ENCODE measurements at places on chromosomes 12 and 14.

GRCh38 chr12:21599143-21599999 is 5.3 kb downstream of the GYS2 start:
- DNase-seq = no peak

- no peak for DNase-seq
These were observed 52.9 kb downstream of the SUSD6 start for GRCh38 chr14:69664265-69664664.

DNA sequence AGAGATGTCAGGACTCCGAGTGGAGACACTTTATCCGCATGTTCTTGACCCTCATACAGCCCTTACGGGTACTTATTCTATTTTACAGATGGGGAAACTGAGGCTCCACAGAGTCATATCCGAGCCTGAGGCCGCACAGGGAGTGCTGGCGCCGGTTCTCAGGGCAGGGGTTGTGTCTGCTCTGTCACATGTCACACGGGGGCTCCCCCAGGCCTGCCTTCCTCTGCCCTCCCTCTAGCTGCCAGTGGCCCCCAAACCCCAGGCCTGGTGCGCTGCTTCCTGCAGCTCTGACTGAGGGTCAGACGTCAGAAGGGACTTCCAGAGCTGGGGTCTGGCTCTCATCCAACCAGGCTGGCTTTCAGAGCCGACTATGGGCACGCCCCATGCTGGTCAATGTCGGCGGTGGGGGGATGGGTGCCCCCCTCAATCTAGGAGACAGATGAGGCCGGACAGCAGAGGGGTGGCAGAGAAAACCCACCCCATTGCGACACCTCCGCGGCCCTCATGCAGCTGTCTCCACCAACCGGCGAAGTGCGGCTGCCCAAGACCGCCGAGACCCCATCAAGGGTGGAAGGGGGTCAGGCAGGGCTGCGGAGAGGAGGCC is 811 bp upstream of the INF2 start:
- no peak for DNase-seq

DNA sequence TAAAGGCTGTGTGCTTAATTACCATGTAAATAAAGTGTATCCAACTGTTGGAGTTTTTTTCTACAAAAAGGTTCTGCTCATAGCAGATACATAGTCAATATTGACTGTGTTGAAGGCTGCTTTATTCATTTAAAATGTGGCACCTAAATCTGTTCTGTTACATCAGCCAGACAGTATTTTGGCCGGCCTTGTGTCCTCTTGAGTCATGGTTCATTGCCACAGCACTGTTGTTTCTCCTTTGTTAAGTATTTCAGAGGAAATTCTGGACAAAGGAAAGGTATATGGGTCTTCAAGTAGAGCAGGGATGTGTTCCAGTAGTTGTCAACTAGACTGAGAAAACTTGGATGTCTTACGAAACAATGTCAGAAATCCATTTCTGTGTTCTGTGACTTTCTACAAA is 95.5 kb downstream of the SLC38A6 start:
- DNase-seq = no peak

DNA sequence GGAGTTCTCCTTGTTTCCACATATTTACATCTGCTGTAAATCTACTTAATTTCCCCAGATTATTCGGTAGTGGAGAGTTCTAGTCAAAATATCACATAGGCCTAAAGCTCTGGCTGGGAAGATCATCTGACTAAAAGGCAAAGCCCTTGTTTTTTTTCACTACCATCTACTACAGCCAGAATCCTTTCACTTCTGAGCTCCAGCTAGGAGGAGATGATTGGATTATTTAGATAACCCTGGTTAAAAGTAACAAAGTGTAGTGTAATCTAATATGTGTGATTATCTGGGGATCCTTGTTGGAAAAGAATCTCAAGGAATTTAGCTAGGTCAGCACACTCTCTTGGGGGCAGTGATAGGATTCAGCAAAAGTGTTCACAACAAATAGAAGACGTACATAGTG is 125.4 kb downstream of the DYRK2 start:
- no peak for DNase-seq

GRCh38 chr14:36317650-36318049 is 2.8 kb downstream of the MBIP start:
- no peak for DNase-seq

DNA sequence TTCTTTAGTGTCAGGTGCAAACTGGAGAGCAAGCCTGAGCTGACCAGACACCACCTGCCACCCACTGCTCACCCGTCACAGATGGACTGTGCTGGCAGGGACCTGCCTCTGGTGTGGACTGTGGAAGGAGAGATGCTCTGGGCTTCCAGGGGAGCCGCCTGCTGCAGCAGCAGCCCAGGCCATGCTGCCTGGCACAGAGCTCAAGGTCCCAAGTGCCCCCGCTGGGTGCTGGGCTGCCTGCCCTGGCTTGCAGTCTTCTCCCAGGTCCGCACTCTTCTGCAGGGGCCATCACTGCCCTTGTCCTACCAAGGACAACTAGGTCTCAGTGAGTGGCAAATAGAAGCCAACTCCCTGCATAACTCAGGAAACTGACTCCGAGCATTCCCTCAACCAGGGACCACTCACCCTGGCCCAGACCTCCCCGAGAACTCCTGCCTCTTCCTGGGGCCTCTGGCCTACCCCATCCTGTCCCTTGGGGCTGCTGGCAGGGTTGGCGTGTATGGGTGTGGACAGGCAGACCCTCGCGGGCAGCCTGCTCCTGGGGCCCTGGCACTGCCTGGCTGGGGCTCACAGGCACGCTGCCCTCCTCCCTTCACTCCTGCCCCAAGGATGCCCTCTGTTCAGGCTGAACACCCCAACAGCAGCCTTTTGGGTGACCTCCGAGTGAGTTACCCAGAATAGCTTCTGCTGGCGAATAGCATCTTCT is 9.3 kb downstream of the AMN start:
- no peak for DNase-seq

DNA sequence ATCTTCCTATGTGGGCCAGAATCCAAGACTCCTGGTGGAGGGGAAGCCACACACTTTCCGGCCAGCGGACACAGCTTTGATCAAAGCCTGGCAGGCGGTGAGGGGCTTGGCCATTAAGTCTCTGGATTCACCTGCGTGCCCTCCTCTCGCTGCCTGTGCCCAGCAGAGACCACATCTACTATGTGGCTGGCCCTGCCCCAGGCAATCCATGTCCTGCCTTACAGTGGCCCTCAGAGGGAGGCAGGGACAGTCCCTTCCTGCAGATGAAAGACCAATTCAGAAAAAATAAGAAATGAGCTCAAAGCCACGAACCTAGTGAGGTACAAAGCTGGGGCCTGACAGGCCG is 82.7 kb upstream of the GPR68 start:
- no peak for DNase-seq

- no peak for DNase-seq
These were observed 67.7 kb upstream of the HIF1A start for GRCh38 chr14:61627612-61628011.

DNA sequence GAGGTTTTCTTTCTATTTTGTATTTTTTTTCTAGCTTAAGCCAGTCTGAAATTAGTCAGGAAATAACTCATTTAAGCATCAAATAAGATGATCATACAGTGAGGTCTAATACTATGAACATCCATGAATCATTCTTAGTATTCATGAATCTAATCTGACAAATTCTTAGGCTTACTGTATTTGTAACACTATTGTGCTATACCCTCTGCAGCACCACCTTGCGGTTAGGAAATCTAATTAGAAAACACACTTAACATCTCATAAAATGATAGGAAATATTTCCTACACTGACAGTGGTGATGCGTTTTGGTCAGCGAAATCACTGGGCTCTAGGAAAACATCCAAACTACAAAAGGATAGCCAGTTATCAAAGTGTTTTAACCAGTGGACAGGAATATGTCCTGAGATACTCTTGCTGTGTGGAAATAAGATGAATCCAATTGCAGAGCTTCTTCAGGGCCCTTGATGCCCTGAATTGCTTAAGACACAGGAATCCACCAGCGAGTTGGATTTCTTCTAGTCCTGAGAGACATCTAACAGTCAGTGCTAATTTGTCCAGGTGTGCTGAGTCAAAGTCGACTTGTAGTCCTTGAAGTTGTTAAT is 109.3 kb upstream of the MYF6 start:
- DNase-seq = no peak

DNA sequence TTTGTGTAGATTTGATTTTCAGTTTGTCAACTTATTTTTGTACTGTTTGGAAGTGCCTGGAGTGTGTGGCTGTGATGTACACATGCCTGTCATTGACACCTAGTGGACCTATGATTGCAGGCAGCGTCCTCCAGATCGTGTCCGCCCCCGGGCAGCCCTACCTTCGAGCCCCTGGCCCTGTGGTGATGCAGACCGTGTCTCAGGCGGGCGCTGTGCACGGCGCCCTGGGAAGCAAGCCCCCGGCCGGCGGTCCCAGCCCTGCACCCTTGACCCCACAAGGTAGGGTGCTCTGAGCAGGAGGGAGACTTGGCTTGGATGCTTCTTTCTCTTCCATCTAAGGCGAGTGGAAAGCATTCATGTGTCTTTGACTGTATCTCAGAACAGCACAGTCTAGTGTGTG is 75.8 kb downstream of the EP400 start:
- DNase-seq = no peak

GRCh38 chr12:79624378-79624777 is 66.4 kb downstream of the PAWR start:
- DNase-seq = no peak

DNA sequence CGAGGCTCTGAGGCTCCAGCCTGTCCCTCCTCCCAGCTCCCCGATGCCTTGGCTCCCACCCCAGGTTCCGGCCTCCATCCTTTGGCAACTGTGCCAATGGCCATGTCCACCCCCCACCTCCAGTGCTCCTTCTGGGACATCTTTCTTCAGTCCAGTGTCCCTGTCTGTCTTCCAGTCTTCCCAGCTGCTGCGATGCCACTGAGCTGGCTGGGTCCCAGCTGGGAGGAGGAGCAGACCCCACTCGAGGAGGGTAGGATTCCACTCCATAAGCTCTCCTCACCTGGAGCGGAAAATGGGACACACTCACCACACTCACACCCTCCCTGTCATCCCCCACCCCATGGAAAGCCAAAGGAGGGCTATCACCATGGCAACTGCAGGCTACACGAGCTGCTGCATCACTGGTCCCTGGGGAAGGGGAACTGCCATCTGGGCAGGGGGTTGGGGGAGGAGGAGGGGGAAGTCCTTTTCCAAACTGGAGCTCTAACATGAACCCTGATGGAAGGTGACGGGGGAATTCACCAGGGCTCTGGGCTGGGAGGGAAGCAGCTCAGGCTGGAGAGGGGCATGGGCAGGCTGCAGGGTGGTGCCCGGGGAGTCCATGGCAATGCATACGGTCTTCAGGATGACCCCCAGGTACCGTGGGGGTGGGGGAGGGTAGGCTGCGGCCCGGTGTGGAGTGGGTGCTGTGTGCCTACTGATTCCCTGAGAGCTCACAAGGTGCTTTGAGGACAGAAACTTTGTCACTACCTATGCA is 94.3 kb downstream of the LRRC74A start:
- no peak for DNase-seq

GRCh38 chr12:125835852-125836251 is 770.6 kb downstream of the AACS start:
- DNase-seq = no peak

DNA sequence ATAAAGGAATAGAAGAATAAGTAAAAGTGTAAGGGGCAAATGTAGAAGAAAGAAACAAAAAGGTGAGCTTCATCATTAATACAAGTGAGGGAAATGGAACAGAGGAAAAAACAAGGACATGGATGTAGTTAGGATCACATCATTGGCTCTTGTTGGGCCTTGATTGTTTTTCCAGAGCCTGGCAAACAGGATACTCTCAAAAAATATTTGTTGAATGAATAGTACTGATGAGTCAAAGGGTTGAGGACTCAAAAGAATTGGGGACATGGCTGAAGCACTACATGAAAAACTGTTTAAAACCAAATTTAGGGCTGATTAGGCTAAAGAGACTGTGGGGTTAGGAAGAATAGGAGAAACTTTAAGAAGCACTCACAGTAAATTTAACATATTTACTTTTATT is 11.4 kb upstream of the SRP54 start:
- DNase-seq = no peak

DNA sequence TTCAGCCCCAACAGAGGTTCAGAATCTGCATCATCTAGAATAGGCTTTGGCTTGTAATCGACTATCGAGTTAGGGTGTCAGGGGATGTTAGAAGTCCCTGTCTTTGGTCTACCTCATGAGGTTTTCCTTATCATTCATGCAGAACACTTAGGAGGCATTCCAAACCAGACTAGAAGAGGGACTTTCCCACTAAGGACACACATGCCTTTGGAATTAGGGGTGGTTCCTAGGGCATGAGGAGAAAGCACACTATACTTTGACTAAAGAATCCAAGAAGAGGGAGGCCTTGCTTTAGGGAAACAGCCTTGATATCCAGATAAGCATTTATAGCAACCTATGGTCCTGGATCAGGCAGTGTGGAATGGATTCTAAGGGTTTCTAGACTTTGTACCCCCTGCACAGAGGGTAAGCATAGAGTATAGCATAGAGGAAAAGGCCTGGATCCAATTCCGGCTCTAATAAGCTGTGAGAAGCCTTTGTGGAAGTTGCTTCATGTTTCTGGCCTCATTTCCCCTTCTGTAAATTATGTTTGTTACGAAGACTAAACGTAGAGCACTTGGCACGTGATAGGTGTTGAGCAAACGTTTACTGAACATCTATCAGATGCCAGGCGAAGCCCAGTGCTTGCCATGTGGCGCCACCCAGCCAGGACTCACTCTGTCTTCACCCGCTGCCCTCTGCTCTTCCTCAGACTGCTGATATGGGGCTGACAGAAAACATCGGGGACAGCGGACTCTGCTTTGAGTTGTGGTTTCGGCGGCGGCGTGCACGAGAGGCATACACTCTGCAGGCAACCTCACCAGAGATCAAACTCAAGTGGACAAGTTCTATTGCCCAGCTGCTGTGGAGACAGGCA is 13.2 kb downstream of the ZNF219 start:
- no peak for DNase-seq

GRCh38 chr12:15688838-15689625 is 100.2 kb downstream of the EPS8 start:
- no peak for DNase-seq

- DNase-seq = no peak
These were observed 14.9 kb downstream of the SLC7A7 start for GRCh38 chr14:22800346-22800745.

- DNase-seq = no peak
These were observed 28.8 kb upstream of the MAP3K9 start for GRCh38 chr14:70838076-70838475.

DNA sequence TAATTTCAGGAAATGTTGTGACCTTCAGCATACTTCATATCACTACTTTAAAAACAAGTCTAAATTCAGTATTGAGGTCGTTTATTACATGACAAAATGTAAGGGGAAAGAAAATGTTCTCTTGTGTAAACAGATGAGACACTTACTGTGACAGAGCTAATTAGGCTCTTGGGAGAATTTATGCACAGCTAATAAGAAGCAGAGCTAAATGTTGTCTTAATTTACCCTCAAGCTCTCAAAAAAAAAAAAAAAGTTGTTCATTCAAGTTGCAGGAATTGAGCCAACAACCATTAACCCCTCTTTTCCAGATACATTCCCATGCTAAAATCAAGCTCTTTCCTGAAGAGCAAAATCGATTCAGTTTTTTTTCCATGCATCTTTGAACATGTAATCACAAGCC is 1419.4 kb downstream of the FSCB start:
- no peak for DNase-seq

Measured in activated naive CD4-positive, alpha-beta T cell (primary cell).